ENCODE measurements at places on chromosomes 5 and 9.

DNA sequence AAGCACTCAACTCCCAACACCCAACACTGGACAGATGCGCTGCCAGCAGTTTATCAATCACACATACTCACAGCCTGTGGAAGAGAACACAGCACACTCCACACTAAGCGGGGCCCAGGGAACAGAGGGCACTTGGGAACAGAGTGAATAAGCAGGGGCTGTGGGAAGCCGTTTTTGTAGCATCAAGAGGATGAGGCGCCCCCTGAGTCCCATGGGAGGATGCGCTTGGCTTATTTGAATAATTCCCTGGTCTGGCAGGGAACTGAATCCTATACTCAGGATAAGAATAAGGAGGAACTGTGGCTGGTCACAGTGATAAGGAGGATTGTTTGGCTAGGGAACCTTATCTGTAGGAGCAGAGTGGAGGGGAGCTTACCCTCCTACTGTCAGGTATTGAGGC is 96.1 kb upstream of the DNAH5 start:
- no peak for DNase-seq

GRCh38 chr9:6186691-6187090 is 28.9 kb upstream of the IL33 start:
- no peak for DNase-seq

DNA sequence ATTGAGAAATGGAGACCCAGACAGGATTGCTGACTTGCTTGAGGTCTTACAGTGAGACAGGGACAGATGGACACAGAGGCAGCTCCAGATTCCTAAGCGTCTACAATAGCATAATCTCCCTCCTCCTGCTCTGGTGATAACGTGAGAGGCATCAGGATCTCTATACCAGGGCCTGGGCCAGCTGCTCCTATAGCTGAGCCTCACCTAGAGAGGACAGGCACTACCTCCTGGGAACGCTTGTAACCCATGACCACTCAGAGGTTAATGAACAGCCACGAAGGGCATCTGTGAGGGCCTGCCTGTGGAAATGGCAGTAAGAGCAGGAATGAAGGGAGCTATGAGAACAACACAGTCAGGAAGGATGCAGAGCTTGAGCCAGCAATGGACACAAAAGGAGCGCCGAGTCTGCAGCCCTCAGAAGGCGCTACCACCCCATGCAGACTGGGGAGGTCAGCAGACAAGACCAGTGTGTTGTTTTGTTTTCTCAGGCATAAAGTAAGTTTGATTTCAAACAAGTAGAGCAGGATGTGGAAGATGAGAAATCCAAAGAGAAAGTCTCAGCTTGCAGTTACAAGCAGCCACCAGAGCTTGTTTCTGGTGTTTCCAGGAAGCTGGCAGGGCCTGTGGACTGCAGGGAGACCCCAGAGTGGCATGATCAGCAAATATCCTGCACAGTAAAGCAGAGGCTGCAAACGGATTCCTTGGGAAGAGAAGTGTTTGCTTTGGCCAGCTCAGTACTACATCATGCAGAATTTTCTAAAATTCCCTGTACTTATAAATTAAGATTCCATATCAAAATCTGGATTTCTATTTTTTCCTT is 17.4 kb downstream of the ANKS6 start:
- no peak for DNase-seq

GRCh38 chr5:80761966-80762365 is 107.2 kb upstream of the DHFR start:
- no peak for DNase-seq

DNA sequence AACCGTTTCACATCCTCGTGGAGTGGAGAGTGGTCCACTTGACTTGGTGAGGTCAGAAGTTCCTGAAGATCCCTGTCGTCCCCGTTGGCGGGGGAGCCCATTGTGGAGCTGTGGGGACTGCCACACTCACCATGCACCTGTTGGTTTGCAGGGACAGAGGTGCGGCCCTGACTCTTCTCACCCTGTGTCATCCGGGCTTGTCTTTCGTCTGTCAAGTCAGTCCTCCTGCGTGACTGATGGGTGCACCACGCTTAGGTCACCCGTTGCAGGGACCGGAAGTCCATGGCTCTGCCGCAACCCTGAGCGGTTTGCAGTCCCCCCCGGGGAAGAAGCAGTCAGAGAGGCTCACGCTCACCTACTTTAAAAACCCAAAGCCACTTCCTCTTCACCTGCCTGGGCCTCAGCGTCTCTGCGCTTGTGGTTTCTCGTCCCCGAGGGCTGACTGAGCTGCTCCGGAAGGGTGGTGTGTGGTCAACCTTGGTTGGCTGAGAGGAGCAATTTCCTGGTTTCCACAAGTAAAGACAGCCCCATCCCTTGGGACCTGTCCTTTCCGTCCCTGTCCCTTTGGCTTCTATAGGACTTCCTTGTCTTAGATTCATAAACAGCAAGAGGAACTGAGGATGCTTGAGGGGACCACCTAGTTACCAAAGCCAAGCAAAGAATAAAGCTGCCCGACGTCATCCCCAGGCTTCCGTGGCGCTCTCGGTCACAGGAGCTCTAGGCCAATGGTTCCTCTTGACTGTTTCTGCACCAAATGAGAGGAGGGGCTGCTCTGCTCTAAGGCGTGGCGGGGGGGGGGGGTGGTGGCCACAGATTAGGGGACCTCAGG is 53.2 kb downstream of the USP20 start:
- peak; percentile 93 for DNase-seq

- DNase-seq: no peak
Observed at GRCh38 chr9:78691542-78691941, 394.6 kb downstream of the PSAT1 start.

DNA sequence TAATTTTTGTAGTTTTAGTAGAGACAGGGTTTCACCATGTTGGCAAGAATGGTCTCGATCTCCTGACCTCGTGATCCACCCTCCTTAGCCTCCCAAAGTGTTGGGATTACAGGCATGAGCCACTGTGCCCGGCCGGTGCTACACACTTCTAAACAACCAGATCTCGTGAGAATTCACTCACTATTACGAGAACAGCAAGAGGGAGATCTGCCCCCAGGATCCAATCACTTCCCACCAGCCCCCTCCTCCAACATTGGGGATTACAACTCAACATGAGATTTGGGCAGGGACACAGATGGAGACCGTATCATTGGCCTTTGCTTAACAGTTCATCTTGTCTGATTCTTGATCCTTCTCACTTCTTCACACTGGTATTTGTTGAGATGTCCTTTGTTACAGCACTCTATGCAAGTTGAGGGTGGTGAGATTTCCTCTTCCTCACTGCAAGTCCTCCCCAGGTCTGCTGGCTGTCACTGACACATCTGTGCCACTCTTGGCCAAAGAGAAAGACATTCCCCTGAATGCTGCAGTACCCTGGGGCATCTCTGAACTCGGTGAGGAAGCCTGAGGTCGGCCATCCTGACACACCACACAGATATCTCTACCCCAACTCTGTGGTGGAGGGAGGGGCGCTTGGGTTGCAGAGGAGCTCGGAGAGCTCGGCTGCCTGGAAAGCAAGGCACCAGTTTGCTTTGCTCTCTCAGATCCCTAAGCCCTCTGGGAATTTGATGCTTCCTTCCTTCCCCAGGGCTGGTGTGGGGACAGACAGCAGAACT is 4.2 kb upstream of the SUB1 start:
- no peak for DNase-seq

DNA sequence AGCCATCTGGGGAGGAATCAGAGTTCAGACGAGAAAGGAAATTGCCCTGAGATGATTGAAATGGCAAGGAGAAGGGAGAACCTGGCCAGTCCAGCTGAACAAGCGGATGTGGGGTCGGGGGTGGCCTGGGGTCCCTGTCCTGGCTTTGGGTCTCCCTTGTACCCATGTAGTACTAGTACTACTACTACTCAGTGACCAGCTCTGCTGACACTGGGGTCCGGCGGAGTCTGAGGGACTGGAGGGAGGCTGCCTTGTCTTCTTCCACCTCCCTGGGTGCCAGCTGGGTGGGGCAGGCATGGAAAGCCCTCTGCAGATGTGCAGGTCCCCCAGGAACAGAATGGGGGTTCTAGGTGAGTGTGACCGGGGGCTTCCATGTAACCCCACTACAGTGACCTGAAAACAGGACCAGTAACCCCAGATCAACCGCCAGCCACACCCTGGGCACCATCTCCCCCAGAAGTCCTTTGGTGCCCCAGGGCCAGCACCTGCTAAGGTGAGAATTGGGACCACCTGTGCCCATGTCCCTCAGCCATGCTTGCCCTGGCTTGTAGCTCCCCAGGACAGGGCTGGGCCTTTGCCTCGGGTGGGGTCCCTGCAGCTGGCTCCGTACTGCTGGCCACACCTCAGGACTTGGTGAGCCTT is 89.1 kb upstream of the COL5A1 start:
- DNase-seq: no peak

GRCh38 chr5:137071526-137071925 is 427.6 kb downstream of the SPOCK1 start:
- no peak for DNase-seq

GRCh38 chr9:87405677-87406542 is 91.8 kb upstream of the DAPK1 start:
- no peak for DNase-seq

- no peak for DNase-seq
Observed at GRCh38 chr9:15576350-15577050, 23.7 kb downstream of the CCDC171 start.

DNA sequence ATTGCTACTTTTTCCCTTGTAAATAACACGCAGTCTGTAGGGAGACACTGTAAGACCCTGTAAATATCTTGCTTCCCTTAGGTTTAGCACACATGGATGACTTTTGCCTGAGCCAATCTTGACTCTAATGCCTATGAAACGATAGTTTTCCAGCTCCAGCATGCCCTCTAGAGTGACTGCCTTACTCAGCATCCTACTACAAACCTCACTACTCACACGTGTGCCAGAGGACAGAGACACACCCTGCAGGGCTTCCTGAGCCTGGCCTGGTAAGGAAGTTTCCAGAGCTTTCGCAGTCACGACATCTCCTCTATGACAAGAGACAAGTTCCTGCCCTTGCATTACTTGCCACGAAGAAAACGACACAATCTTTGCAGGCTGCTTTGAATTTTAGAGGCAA is 138.1 kb downstream of the ATPSCKMT start:
- DNase-seq: no peak

DNA sequence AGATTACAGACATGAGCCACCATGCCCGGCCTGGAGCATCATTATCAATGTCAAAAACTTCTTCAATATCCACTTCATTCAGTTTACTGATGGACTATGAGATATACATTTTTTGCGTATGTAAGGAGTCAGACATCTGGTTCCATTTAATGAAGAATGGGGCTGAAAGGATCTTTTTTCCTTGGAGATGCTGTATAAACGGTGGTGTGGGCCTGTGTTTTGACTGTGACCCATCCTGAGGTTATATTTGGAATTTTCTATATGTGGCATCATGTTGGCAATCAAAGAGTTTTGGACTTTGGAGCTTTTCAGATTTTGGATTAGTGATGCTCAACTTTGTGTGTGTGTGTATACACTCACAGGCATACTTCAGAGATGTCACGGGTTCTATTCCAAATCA is 85.7 kb upstream of the FBXL17 start:
- no peak for DNase-seq

DNA sequence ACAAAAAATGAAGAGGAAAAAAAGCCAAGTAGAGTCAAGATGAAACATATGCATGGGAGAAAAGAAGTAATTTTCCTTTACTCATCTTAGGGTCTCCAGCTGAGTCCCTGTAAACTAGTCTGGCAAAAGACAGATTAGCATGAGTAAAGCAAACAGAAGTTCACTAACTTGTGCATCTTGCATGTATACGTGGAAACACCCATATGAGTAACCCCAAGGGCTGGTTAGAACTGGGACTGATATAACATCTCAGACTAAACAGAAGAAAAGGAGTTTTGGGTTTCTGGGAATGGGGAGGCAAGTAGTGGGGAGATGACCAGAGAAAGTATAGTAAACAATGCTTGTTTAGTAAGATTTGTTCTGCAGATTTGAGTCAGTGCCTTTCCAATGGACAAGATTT is 20.1 kb upstream of the GLDC start:
- DNase-seq: no peak

DNA sequence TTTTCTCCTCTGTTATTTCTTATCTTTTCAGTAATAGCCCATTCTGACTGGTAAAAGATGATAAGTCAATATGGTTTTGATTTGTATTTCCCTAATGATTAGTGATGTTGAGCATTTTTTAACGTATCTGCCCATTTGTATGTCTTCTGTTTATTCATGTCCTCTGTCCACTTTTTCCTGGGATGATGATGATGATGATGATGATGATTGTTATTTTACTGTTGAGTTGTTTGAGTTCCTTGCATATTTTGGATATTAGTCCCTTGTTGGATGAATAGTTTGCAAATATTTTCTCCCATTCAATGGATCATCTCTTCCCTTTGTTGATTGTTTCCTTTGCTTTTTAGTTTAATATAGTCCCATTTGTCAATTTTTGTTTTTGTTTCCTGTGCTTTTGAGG is 27.0 kb downstream of the UTP15 start:
- DNase-seq: no peak

DNA sequence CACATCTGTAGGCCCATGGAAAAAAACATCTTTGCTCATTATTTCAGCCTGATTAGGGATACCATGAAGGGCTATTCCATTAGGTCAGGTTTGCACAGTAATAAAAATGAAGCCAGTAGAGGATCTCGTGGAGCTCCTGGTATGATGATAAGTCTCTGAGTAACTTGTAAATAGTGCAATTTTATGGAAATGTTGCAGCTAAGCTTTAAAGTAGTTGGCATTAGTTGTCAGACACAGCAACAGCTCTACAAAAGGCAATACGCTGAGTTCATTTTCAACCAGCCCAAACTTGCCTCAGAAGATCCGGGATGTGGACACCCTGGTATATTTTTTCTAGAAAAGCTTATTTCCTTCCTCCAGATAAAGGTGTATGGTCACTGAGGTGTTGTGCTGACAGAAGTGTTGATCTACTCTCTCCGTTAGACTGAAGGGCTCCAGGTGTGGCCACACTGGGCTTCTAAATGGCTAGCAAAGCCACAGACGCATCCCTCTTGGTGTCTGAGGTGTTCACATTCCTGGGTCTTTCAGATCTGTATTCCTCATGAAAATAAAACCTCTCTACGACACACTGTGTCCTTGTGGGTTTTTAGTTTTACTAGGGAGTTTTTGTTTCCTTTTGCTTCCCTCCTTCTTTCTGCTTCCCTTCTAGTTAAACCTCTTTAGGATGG is 141.6 kb downstream of the GHR start:
- DNase-seq: no peak

DNA sequence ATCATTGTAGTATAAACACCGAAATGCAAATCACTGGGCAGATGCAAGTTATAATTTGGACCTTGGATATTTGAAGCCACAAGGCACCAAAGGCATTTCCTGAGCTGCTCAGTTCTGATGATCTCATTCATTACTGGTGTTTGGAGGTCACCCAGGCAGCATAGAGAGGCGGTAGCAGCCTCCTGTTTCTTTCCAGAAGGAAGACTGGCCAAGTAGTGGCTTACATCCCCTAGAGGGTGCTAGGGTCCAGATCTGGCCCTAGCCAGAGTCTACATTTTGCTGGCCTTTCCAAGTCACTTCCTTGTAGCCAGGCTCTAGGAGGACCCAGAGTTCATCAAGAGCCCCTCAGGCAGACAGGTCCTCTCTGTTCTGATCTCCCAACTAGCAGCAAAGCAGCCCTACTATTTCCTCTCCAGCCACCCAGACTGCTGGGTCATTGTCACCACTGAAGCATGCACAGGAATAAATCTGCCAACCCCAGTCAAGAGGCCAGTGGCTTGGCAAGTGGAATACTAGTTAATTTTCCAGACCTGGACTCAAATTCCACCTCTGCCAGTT is 33.4 kb upstream of the TTC1 start:
- DNase-seq: no peak

- DNase-seq: no peak
Observed at GRCh38 chr9:125763394-125763801, 16.2 kb downstream of the PBX3 start.
